Adipocyte (in vitro differentiated cells): ENCODE measurements at places on chromosomes 6 and 20.
A peak's percentile ranks its signal among the peaks of the same experiment; 100 is the strongest.

DNA sequence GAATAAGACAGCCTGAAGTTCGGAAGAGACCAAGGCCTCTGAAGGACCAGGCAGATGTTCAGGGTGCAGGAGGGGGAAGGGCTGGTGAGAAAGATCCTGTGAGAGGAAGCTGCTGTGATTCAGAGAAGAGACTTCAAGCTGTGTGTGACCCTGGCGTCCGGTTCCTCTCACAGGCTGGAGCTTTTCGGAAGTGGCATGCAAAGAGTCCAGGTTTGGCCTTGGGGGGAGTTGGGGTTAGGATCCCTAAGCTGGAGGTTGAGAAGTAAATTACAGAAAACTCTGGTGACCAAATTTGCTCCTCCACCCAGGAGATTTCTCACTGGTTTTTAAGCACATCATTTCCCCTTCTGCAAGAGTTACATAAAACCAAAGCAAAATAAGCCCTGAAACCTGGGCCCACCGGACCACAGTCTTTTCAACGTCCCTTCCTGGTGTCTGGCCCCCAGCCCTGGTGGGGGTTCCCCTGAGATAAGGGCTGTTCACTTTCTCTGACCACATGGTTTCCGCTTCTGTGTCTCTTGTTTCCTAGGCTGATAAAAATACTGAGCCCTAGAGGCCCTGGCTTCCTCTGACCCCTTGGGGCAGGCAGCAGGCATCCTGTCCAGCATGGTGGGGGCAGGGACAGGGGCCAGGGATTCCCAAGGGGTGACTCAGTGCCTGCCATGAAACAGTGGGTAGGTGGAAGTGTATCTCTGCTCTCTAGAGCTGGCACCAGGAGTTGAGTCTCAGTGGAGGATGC is 12.0 kb upstream of the LTA start:
- DNase-seq = peak; percentile 10

DNA sequence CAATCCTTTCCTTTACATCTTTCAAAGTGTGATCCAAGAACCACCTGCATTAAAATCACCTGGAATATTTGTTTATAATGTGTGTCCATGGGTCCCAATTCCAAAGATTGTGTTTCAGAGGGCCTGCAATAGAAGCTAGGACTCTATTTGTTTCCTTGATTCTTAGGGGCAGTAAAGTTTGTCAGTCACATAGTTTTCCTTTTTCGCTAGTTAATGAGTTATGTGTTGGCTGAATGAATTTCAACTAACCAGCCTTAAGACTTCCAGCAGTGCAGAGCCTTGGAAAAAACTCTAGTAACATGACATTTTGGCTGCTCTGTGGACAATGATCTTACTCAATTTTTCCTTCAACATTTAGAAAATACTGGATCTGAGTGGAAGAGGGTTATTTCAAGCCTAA is 11.3 kb downstream of the FAM217A start:
- DNase-seq = no peak

DNA sequence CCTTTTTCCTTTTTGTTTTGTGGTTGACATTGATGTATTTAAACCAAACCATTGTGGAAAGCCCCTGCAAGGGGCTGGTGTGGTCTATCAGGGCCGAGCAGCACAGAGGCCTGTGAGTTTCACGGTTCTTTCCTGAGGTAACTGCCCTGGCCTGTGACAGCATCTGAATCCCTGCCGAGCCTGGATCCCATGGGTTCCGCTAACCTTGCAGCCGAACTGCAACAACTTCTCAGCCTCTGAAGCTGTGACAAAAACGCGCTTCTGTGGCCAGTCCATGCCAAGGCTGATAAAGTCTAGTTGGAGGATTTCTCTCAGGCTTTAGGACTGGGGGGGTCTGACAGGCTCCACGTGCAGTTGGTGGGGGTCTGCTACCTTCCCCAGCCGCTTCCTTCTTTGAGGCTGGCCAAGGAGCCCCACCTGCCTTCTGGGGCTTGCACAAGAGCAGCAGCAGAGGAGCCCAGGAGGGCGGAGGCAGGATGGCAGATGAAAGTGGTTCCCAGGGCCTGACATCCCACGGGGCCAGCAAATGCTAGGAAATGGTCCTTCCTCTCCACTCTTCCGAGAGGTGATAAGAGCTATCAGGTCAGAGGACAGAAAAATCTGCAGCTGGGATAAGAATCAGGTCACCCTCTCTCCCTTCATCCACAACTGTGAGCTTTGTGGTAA is 150.9 kb downstream of the PREX1 start:
- no peak for DNase-seq

DNA sequence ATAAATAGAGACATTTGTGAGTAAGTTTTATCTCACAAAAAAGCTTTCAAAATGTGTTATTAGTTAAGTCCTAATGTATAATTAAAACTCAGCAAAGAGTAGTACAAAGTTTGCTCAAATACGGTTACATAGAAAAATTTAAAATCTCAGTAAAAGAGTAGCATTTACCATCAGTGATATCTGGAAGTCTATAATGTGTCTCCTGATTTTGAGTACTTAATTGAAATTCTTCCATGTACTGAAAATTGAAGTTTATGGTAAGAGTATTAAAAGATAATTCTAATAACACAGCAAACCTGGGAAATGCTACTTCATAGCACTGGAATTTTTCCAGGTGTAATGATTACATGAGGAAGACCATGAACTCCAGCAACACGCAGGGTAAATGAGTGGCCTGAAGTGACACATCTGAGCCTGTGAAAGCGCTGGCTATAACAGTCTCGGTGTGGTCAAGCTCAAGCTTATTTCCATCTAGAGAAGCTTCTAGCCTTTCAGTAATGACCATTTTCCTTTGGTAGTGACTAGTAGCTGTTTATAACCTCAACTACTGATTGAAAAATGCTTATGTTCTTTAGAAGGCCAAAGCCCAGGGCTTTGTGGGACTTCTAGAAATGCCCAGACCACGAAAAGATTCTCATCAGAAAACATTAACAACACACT is 203.2 kb downstream of the ISM1 start:
- DNase-seq = no peak

GRCh38 chr6:143406673-143407072 is 43.8 kb downstream of the ADAT2 start:
- DNase-seq = no peak
